ENCODE measurements at places on chromosomes 5 and 9.

DNA sequence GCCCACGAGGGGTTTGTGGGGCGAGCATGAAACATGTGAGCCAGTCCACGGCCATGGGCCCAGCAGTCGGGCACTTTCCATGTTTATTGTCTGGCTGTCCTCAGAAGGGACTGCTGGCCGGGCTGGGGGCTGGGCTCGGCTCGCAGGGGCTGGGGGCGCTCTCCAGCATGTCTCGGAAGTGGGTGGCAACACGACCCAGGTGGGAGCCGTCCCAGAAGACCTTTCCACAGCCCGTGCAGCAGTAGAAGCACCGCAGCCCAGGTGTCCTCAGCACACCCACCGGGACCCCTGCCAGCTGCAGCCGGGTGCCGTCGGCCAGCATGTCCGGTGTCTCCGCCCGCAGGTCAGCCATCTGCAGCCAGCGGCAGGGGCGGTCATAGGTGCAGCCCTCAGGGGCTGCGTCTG, 4.8 kb upstream of the NRARP start:
- no peak for DNase-seq

DNA sequence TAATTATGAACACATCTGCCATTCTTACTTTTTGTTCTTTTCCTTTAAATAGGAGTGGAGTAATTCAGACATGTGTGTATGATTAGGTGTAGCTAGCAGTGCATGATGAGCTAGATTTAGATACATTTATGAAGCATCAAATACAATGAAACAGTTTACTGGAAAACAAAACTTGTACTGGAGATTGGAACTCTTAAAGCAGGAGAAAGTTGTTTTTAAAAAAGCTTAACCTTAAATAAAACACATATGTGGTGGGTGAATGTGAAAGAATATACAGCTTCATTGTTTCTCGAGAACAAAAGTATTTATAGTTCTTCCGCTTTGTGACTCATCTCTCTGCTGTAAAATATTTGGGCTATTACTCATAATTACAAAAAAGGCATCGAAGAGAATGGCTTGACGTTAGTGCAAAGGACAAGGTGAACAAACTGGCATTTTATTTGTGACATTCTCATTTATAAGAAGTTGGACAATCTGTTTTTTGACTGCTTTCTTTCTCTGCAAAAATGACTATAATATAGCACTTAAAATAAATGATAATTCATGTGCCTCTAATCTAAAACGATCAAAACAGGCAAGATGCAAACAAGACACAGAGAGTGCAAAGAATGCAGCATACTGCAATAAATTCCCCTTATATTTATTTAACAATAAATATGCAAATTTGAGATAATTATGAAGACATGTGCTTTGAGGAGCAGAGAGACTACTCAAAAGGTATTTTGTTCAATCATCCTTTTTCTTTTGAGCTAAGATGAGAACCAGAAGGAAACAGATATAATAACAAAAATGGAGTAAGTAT, 478.8 kb downstream of the CETN3 start:
- DNase-seq = no peak

DNA sequence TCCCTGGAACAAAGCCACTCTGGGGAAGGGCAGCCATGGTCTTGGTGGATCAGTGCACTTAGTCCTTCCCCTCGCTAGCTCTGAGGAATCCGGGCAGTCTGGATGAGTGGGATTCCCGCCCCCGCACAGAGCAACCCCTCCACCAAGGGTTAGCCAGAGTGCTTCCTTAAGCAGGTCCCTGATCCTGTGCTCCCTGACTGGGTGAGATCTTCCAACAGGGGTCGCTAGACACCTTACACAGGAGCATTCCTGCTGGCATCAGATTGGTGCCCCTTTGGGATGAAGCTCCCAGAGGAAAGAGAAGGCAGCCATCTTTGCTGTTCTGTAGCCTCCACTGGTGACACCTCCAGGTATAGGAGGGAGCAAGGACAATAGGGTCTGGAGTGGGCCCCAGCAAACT, 228.8 kb downstream of the AP3B1 start:
- no peak for DNase-seq

- no peak for DNase-seq
These were observed 163.1 kb downstream of the PAX5 start for GRCh38 chr9:36870960-36871359.

GRCh38 chr5:127886081-127886480, 182.9 kb downstream of the CCDC192 start:
- no peak for DNase-seq

GRCh38 chr5:65834306-65834705, 92.1 kb upstream of the ERBIN start:
- DNase-seq = no peak

GRCh38 chr5:148799737-148800527, 26.5 kb upstream of the ADRB2 start:
- no peak for DNase-seq
